Epithelial cell of umbilical artery (primary cell): ENCODE measurements at places on chromosomes 5 and 9. TPM values are rescaled to one million over a fixed set of nuclear protein-coding genes. Genes with fewer than 3 reads are reported as not detected.

The MYO10 gene
- 90.3 and 111 TPM in 2 replicates for total RNA-seq

The SLC38A9 gene
- 36.7 and 41.6 TPM in 2 replicates for total RNA-seq

The IL3 gene
- total RNA-seq: not detected in 2 replicates

The GRM6 gene
- not detected in 2 replicates for total RNA-seq

The PCDHGA5 gene
- 0.30 and 0.32 TPM in 2 replicates for total RNA-seq

The EHMT1 gene
- 51.8 and 59.8 TPM in 2 replicates for total RNA-seq

The LCN15 gene
- total RNA-seq: not detected in 2 replicates

The AGXT2 gene
- total RNA-seq: not detected in 2 replicates

The GCNT1 gene
- 8.1 and 55.2 TPM in 2 replicates for total RNA-seq

The CA9 gene
- 0.15 TPM in 1 of 2 replicates, not detected in the other for total RNA-seq

The FOXB2 gene
- total RNA-seq: not detected in 2 replicates

The WDR38 gene
- total RNA-seq: not detected in 2 replicates

The PIP5KL1 gene
- 0.65 and 0.91 TPM in 2 replicates for total RNA-seq

The CAPSL gene
- not detected in 2 replicates for total RNA-seq

The NR6A1 gene
- under 0.01 and 0.46 TPM in 2 replicates for total RNA-seq

The NUTM2F gene
- total RNA-seq: not detected in 2 replicates

The MCC gene
- total RNA-seq: 38.3 and 49.5 TPM in 2 replicates

The CATSPER3 gene
- total RNA-seq: not detected in 2 replicates

The NANS gene
- 127 and 141 TPM in 2 replicates for total RNA-seq

The FNIP1 gene
- 24.7 and 33.6 TPM in 2 replicates for total RNA-seq

The CSF2 gene
- total RNA-seq: not detected in 2 replicates

The LRRC70 gene
- total RNA-seq: 27.7 and 42.6 TPM in 2 replicates

The TMEM252 gene
- not detected in 2 replicates for total RNA-seq

The NCS1 gene
- 28.1 and 37.4 TPM in 2 replicates for total RNA-seq

The ADAMTS2 gene
- 0.32 and 4.7 TPM in 2 replicates for total RNA-seq

The CEL gene
- total RNA-seq: not detected in 2 replicates

The PCDHB14 gene
- total RNA-seq: 0.61 and 0.65 TPM in 2 replicates

The LCNL1 gene
- total RNA-seq: not detected in 2 replicates

The MRNIP gene
- total RNA-seq: 14.3 and 17.0 TPM in 2 replicates

The TMEM174 gene
- total RNA-seq: not detected in 2 replicates

The BHMT gene
- not detected in 2 replicates for total RNA-seq

The SLC6A18 gene
- total RNA-seq: not detected in 2 replicates

The PTPRD gene
- total RNA-seq: 4.9 and 11.4 TPM in 2 replicates

The INSL4 gene
- total RNA-seq: not detected in 2 replicates

The CD180 gene
- total RNA-seq: not detected in 2 replicates

The RIMOC1 gene
- total RNA-seq: 11.0 and 19.3 TPM in 2 replicates

The STOM gene
- total RNA-seq: 116 and 266 TPM in 2 replicates

The ADAMTS13 gene
- total RNA-seq: 0.65 and 1.1 TPM in 2 replicates

The ACOT12 gene
- total RNA-seq: not detected in 2 replicates
